Ovary (tissue), 10 donors: ENCODE measurements at places on chromosomes 3 and 15.

- no peak for DNase-seq
Measured at GRCh38 chr3:85604641-85605040, 645.9 kb downstream of the CADM2 start.

DNA sequence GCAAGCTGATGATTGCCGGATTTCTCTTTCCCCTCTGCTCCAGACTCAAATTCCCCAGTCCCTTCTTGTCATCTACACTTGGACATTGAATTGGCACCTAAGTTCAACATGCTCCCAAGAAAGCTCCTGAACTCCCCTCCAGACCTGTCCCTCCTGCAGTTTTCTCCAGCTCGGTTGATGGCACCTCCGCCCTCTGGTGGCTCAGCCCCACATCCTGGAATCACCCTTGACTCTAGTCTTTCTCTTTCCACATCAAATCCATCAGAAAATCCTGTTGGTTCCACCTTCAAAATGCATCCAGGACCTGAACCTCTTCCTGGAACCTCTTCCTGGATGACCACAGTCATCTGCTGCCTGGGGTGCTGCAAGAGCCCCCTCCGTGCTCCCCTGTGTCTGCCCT is 60.1 kb downstream of the RASGRF1 start:
- no peak for DNase-seq

- no peak for DNase-seq
Measured at GRCh38 chr3:98786364-98787006, 23.3 kb downstream of the ST3GAL6 start.

GRCh38 chr3:101104321-101104720 is 111.1 kb upstream of the ABI3BP start:
- no peak for DNase-seq

DNA sequence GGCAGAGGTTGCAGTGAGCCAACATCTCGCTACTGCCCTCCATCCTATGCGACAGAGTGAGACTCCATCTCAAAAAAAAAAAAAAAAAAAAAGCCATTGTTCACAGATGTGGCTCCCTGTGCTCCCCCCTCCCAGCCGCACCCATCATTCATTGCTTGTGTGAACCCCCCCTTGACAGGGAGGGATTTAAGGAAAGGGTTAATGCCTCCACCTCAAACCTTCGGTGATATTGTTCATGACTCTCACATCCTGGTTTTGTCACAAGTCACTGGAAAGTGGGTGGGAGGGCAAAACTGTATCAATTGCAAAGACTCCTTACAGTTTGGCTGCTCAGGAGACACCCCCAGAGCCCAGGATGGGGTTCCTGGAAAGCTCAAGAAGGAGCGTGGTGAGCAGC is 7.7 kb downstream of the SLC6A6 start:
- DNase-seq: no peak

DNA sequence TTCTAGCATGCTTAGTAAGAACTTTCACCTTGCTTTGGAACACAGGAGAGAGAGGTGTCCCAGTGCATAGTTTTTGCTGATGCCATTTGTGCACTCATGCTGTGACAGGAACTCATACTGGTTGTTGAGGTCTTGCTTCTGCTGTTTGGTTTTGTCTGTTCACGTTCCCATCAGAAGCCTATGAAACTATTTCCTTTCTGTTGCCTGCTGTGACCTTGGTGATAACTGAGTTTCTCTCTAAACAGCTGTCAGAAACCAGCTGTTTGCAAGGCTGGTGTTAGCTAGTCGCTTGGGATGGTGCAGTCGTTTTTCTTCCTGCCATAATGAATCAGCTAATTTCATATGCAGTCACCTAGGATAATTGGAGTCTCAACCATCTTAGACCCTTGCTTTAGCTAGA is 724.1 kb downstream of the GRM7 start:
- DNase-seq: no peak

DNA sequence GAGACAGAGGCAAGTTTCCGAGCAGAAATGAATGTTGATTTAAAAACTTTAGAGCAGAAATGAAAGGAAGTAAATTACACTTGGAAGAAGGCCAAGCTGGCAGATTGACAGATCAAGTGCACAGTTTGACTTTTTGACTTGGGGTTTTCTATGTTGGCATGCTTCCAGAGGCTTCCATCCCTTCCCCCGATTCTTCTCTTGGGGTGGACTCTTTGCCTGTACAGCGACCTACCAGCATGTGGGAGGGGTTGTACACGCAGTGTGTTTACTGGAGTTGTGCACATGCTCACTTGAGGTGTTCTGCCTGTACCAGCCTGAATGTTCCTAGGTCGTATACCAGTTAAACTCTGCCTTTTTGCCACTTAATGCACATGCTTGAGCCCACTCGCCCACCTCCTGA is 701.5 kb upstream of the GBE1 start:
- DNase-seq: no peak

GRCh38 chr3:188667926-188668325 is 503.8 kb upstream of the TPRG1 start:
- no peak for DNase-seq

DNA sequence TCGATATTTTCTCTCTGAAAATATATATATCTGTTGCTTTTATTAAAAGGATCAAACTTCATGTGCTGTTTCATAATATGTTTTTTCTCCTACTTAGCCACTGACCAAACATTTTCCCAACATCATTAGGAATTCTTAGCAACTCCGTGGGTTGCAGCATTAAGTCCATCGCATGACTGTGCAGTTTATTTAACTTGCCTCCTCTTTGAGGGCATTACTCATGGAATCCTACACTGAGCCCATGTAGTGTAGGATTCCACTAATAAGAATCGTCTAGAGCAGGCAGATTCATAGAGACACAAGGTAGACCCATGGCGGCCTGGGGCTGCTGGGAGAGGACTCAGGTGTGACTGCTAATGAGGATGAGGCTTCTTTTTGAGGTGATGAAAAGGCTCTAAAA is 49.3 kb downstream of the CMTM6 start:
- DNase-seq: no peak

GRCh38 chr15:64001148-64001547 is 45.1 kb downstream of the DAPK2 start:
- DNase-seq: no peak

DNA sequence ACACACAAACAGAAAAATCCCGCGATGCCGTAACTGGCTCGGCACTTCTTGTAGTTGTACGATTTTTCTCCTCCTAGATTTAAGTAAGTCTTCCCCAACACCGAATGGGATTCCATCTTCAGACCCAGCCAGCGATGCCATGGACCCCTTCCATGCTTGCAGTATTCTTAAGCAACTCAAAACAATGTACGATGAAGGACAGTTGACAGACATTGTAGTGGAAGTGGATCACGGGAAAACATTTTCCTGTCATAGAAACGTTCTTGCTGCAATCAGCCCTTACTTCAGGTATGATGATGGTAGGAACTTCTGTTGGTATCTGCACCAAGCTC is 763 bp downstream of the KBTBD8 start:
- no peak for DNase-seq

GRCh38 chr3:13548696-13549622 is at the start of gene FBLN2:
Gene FBLN2, plus strand, starts transcription at chr3:13549125. Its CDS starts 21,231 bp downstream, at chr3:13570356.
- DNase-seq: no peak

DNA sequence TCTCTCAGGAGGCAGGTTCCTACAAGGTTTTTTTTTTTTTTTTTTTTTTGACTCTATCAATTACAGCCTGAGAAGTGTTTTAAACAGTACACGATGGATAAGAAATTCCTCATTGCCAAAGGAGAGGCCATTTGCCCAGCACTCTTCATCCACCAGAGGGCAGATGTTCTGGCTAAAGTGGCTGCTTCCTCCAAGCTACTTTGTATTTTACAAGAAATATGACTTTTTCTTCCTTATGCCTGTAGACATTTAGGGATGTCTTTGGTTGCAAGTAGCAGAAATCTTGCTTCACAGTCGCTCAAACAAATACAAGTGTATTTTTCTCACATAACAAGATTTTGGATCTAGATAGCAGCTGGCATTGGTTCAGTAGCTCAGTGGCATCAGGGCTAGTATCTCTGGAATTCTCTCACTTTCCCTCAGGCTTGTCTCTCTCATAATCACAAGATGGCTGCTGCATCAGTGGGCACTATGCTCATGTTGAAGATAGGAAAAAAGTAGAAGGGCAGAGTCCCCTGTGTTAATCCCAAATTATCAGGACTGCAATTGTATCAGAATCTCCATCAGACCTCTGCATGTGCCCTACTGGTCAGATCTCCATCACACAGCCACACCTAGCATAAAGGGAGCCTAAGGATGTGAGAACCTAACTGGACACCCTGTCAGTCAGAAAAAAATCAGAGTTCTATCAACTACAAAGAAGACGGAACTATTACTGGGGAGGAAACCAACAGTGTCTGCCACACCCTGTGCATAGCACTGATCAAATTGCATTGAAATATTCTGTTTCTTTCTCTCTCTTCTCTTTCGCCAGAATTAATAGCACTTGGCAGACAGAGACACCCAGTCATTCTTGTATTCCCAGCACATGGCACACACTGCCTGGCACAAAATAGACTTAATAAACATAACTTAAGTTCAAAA is 138.9 kb upstream of the COL8A1 start:
- peak; percentile 47 for DNase-seq

GRCh38 chr3:21979706-21980105 is 228.7 kb upstream of the ZNF385D start:
- DNase-seq: no peak

DNA sequence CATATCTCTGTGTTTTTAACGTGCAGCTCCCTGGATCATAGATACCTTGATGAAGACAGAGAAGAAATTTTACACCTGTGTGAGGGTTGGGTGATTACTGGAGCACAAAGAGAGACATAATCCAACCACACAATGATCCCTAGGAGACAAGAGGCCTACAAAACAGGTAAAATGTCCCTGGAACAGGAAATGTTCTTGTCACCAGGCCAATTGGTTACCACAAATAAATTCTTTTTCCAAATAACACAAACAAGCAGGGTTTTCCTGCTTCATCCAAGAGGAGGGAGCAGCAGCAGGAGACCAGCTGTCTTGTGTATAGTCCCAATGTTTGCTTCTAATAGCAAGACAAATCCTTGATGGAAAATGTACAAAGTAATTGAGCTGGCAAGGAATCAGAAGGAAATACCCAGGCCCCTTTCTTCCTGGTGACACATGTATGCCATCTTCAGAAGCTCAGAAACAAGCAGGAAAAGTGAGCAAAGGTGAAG is 1.4 kb downstream of the MGLL start:
- no peak for DNase-seq

DNA sequence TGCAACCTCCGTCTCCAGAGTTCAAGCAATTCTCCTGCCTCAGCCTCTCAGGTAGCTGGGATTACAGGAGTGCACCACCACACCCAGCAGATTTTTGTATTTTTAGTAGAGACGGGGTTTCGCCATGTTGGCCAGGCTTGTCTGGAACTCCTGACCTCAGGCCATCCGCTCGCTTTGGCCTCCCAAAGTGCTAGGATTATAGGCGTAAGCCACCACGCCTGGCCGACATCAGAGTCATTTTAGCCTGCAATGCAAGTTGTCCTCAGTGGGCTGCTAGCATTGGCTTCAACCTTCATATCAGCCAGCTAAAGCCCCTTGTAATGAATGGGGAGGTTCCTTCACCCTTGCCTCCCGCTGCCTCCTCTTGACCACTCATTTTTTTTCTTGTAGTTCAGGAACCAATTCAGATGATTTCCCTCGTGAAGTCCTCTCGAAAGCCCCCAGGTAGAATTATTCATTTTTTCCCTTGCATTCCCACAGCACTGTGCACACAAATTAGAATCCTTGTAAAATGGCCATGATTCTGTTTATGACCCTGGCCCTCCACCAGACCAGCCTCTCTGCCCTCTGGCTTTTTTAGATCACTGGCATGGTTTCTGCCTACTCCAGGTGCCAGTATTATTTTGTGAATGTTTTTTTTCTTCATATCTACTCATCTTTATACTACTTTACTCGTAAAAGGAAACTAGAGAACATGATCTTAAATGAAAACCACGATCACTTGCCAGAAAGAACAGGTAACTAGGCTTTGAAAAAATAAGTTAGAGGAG is 29.1 kb downstream of the FLNB start:
- DNase-seq: no peak

DNA sequence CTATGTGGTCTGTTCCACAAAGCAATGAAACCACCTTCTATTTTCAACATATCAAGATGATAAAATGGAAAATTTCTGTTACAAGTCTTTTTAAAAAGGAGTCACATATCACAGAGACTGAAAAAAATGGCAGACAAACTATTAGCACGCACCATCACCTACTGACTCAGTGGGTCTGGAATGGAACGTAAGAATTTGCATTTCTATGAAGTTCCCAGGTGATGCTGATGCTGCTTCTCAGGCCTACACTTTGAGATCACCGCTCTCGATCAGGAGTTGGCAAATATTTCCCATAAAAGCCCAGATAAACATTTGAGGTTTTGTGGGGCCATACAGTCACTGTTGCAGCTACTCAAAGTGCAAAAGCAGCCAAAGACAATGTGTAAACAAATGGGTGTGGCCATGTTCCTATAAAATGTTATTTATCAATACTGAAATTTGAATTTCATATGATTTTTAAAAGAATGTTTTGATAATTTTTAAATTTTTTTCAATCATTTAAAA is 142.9 kb downstream of the ADAM10 start:
- DNase-seq: no peak

DNA sequence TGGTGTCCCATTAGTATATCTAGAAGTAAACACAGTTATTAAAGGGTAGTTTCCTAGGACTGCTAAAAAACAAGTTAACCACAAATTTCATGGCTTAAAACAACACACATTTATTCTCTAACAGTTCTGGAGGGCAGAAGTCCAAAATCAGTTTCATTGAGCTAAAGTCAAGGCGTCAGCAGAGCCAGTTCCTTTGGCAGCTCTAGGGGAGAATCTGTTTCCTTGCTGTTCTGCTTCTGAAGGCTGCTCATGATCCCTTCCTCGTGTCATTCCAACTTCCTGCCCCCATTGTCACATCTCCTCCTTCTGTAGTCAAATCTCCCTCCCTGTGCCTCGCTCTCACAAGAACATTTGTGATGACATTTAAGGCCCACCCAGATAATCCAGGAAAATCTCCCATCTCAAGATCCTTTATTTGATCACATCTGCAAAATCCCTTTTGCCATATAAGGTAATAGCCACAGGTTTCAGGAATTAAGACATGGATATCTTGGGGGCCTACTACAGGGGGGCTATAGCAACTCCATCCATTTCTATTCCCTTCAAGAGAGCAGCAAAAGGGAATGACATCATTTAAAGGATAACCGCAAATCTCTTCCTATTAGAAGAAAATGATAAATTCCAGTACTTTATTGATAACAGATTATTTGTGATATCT is 50.1 kb downstream of the GPR176 start:
- DNase-seq: no peak

- no peak for DNase-seq
Measured at GRCh38 chr3:39811561-39811960, 2.2 kb downstream of the MYRIP start.

DNA sequence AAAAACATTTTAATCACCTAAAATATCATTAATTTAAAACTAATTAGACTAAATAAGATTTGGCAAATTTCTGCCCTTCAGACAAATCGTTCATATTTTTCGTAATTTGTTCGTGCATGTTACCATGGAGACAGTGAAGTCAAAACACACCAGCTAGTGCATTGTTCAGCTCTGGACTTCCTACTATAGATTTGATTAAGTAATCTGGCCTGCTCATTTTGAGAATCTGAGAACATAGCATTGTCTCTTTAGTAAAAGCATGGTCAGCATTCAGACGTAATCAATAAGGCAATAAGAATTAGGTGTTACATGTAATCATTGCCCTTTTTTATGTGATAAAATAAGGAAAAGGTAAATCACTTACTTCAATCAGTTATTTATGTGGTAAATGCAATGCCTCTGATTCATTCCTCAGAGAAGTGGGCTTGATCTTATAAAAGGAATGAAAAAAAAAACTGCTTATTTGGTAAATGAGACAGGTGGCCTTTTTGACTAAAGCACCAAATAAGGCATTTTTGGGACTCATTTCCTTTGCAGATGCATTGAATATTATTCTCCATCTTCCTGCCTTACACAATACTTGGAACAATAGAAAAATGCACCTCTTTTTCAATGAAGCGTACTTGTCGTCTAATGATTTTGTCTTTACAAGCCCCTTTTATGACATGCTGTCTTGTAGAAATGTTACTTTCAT is 84.5 kb upstream of the FNDC3B start:
- no peak for DNase-seq
